HS-27A (cell line): ENCODE measurements at places on chromosomes 2 and 18.

DNA sequence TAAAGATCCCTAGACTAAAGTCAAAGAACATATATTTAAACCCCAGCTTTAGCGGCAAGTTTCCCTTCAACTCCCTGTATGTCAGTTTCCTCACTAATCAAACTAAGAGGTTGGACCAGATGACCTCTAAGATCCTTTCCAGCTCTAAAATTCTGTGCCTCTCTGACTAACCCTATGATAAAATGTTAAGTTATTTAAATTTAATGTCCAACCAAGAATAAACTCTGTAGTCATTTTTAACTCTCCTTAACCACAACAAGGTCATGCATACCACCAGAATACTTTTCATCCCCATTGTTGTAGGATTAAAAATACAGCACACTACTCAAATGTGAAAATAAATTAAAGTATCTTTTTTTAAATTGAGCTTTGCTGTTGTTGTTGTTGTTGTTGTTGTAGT is 5.2 kb upstream of the PDE1A start:
- no peak for DNase-seq

GRCh38 chr2:20737505-20737904 is 70.6 kb downstream of the GDF7 start:
- no peak for DNase-seq

- DNase-seq, result peak; percentile 27
Measured at GRCh38 chr2:111032721-111033429, 87.8 kb upstream of the BCL2L11 start.

DNA sequence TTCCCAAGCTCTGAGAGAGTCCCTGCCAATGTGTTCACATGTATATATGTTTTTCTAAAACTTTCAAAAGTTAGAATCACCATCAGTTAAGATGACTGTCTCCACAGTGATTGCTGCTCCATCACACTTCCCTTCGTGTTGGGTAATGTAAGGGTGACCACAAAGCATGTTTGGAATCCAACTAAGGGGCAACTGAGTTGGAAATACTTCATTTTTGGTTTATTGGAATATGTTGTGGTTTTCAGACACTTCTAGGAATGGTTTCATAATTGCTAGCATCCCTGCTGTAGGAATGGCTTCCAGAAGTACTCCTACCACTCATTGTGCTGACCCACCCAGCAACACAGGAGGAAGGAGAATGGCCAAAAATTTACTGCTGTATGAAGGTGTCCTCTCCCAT is 212.5 kb upstream of the GULP1 start:
- peak; percentile 66 for DNase-seq

DNA sequence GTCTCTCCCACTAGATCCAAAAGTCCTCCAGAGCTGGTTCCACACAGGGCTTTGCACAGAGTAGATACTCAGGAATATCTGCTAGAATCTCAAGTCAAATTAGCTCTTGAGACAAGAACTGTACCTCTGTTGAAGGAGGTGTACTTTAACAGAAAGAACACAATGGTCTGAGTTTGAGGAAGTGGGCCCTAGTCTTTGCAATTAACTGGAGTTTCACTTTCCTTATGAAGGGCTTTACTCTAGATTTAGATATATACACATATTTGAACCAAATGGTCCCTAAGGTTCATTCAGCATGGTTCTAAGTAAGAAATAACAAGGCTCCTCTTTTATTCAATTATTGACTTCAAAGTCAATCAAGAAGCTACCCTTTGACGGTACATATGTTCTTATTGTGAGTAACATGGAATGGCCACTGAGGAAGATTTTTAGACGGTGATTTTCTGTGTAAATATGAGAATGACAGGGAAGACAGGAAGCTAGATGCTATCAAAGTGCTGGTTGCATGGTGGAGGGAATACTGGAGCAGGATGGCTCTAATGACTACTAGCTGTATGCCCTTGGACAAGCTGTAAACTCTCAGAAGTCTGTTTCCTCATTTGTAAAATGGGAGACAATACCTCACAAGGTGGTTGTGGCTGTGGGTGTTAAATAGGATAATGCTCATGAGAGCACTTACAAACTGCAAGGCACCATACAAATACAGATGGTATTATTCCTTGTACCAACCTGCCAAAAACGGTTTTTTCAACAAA is 73.5 kb upstream of the SERTAD2 start:
- DNase-seq, result no peak

DNA sequence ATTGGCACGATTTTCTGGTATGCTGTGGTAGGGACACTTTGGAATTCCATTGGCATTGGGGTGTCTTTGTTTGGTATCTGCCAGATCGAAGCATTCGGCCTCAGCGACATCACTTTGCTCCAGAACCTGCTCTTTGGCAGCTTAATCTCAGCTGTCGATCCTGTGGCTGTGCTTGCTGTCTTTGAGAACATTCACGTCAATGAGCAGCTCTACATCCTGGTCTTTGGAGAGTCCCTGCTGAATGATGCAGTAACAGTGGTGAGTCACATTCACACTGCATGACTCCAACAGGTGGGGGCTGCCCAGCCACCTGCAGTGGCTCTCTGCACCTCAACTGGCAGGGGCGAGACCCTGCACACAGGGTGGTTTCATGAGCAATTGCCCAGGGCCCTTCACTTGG is 38.4 kb downstream of the SLC9A2 start:
- no peak for DNase-seq
